ENCODE measurements at places on chromosomes 12 and 14.
A peak's percentile ranks its signal among the peaks of the same experiment; 100 is the strongest.

- no peak for DNase-seq
Measured at GRCh38 chr12:113478351-113479011, 6.8 kb upstream of the LHX5 start.

- DNase-seq, result no peak
Measured at GRCh38 chr14:41875116-41875515, 268.4 kb downstream of the LRFN5 start.

DNA sequence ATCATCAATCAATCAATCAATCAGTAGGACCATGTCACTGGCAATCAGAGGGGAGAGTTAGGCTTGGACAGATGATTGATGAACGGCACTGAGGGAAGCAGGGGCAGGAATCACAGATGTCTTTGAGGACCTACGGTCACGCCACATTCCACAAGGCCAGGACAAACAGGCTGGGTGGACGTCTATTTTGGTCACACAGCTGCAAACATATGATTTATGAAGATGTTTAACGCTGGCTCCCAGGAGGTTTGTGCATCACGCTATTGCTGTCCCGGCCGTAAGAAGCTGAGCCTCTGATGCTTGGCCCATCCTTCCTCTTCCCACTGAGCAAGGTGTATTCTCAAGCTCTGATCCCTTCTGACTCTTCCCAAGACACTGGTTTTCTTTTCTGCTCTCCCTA lies 160.8 kb downstream of the FOXN3 start:
- no peak for DNase-seq

- no peak for DNase-seq
Measured at GRCh38 chr12:64335886-64336466, 54.6 kb downstream of the C12orf56 start.

DNA sequence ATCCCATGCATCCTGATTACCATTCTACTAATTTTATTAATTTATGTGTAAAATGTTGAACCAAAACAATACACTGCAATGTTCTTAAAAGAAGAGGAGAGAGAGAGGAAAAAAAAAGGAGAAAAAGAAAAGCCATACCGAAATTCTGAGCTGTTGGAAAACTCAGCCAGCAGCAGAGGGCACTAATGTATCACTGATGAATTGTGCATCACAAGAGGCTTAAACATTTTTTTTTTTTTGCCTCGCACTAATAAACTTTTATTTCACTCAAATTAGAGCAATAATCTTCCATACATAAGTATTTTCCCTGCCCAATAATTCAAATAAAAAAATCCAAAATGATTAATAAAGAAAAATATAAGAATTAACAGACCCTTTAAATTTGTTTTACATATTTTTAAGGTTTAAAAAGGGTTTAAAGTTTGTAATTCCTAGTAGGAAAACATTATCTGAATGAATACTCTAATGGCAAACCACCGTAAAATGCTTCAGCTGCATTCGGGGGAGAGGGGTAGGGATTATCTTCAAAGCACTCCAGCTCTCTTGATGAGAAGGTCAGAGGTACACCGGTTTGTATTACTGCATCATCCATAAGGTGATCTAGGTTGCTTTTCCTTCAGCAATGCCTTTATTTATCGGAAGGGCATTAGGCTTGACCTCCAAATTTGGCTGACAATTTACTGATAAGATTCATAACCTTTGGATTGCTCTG lies 41.9 kb downstream of the ATP23 start:
- peak; percentile 39 for DNase-seq

DNA sequence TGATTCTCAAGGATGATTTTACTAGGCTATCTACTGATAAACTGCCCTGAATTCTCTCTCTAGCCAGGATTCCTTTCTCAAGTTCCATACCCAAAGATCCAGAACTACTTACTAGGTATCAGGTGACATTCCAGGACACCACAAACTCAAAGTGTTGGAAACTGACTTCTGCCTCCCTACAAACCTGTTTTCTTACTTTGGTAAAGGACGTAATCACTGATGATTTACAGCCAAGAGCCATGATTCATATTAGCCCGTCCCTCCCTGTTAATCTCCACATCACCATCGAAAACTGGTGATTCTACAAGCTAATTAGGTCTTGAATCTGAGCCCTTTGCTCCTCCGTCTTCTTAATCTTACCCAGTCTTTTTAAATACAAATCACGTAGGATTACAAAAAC lies 1.0 kb upstream of the ATG14 start:
- no peak for DNase-seq

DNA sequence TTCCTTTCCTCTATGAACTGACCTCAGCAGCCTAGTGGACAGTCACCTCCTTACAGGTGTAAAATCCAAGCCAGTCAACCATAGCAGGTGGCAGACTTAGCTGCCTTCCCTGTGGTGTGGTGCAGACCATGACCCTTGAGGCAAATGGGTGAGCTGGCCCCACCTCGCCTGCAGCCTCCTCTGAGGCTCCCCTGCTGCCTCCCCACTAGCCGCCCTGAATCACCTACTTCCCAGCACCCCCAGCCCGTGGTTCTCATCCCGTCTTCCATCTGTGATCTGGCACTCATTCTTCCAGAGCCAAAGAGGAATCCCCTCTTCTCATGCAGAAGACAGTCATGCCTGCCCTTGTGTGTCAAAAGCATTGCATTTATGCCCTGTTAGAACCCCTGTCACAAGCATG lies 34.4 kb upstream of the TSPAN9 start:
- DNase-seq, result no peak

GRCh38 chr12:92621833-92622232 lies 81.0 kb upstream of the PLEKHG7 start:
- no peak for DNase-seq

- no peak for DNase-seq
Measured at GRCh38 chr14:102796661-102797190, 19.5 kb downstream of the TRAF3 start.

DNA sequence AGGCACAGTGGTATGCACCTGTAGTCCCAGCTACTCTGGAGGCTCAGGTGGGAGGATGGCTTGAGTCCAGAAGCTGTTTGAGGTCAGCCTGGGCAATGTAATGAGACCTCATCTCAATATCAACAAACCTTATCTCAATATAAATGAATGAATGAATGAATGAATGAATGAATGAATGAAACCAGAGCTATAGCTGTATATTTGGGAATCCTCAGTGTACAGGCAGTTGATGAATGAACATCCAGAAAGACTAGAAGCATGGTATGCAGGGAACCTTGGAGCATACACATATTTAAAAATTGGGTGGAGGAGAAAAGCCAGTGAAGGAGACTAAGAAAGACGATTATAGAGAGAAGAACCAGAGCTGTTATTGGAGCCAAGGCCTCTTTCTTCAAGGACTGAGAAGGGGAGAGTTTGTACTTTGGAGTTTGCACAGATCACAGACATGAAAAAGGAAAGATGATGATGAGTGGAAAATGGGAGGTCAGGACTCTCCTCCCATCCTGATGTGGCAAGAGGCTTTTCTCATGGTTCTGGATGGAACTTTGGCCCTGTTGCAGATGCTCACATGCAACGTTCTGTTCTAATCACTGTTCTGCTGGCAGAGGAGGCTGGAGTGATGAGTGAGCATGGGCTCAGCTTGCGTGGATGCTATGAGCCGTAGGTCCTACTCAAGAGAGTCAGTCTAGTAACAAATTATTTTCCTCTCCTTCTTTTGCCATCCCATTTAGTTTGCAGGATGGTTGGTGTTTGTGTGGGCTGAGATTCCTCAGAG lies 114.4 kb downstream of the PRKCH start:
- DNase-seq, result no peak

- DNase-seq, result no peak
Measured at GRCh38 chr14:31937730-31938346, 139.3 kb upstream of the ARHGAP5 start.

- DNase-seq, result no peak
Measured at GRCh38 chr14:65439117-65439516, 26.6 kb downstream of the FUT8 start.

DNA sequence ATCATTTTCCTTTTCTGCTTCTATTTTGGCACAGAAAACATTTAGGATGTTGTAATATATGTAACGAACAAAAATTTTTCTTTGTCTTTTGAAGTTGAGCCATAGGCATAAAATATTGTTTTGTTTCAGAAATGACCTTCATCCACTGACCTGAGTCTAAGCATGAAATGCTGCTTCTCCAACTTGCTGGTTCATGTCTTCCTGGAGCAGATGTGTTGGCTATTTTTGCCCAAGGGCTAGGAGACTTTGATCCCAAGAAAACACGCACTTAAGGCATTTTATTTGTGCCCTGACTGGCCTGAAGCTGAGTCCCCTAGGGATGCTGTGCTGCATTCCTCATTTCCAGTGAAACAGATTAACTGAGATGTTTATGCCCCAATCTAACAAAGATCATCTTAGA lies 27.2 kb upstream of the ALG10B start:
- no peak for DNase-seq

- DNase-seq, result no peak
Measured at GRCh38 chr14:20409226-20409625, 4.1 kb downstream of the TEP1 start.

DNA sequence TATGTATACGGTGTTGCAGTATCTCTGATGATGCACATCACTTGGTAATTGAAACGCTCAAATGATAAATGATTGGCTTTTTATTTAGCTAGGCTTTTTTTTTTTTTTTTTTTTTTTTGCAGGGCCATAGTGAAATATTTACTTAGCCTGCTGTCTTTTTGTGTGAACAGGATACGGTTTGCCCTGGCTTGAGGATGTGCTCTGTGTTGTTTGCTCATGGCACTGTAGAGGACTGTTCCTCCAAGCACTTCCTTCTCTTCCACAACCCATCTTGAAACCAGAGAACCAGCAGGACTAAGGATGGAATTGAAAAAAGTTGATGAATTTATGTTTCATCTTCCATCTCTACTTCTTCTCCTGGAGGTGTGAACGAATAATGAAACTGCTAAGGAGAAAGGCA lies 15.5 kb upstream of the SSPN start:
- DNase-seq, result peak; percentile 39

DNA sequence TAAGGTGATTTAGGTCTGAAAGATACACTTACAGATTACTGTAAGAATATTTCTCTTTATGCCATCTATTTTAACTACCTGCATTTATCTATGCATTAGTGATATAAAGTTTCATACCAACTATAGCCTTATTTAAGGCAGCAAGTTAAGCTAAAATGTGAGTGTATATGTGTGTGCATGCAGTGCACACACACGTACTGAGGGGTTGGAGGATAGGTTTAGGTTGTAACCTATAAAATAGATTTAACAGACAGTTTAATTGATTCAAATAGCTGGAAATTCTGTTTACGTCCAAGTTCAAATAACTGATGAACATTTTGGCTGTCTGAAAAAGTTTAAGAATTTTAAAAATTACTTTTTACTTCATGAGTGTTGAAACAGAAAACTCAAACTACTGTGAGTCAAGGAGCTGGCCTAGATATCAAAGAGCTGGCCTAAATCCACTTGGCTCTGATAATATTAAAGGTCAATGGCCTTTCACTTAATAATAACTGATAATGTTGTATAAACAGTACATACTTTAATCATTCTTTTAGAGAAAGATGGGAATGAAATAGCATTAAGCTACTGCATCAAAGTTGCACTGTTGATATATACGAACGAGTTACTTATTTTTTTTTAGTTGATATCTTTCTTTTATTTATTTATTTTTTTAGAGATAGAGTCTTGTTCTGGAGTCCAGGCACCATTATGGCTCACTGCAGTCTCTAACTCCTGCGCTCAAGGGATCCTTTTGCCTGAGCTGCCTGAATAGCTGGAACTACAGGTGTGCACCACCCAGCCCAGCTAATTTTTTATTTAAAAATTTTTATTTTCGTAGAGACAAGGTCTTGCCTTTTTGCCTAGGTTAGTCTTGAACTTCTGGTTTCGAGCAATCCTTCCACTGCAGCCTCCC lies 13.8 kb upstream of the KCNJ8 start:
- no peak for DNase-seq

GRCh38 chr14:102210421-102211042 lies 70.8 kb downstream of the WDR20 start:
- DNase-seq, result no peak

- no peak for DNase-seq
Measured at GRCh38 chr12:49643135-49643534, 19.8 kb downstream of the PRPF40B start.

DNA sequence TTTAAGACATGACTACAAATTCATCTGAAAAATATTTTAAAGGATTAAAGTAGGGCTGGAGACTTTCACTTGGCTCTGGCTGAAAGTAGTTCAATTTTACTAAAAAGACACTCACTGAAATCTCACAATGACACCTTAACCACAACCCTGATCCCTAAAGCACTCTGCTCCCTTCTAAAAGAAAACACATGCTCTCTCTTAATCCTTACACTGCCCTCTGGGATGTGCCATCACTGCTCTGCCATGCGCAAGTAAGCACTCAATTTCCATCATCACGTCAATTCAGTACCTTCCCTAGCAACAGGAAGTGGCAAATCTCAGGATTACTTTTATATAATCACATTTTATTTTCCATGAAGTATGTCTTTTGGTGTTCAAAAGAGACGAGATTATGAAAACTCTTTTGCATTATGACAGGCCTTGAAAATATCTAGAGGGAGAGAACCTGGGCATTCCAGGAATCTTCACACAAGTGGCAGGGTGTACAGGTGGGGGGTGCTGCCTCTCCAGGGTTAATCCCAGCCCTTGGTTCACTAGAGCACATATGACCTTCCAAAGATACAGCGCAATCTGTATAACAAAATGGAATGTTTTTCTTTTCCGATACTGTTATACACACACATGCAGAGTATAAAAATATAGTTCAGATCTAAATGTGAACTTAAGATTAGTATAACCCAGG lies 7.3 kb downstream of the ATG14 start:
- no peak for DNase-seq

GRCh38 chr12:123026094-123026853 lies 45.8 kb downstream of the ARL6IP4 start:
- no peak for DNase-seq

GRCh38 chr12:105672121-105672975 lies 341.9 kb downstream of the C12orf75 start:
- no peak for DNase-seq

DNA sequence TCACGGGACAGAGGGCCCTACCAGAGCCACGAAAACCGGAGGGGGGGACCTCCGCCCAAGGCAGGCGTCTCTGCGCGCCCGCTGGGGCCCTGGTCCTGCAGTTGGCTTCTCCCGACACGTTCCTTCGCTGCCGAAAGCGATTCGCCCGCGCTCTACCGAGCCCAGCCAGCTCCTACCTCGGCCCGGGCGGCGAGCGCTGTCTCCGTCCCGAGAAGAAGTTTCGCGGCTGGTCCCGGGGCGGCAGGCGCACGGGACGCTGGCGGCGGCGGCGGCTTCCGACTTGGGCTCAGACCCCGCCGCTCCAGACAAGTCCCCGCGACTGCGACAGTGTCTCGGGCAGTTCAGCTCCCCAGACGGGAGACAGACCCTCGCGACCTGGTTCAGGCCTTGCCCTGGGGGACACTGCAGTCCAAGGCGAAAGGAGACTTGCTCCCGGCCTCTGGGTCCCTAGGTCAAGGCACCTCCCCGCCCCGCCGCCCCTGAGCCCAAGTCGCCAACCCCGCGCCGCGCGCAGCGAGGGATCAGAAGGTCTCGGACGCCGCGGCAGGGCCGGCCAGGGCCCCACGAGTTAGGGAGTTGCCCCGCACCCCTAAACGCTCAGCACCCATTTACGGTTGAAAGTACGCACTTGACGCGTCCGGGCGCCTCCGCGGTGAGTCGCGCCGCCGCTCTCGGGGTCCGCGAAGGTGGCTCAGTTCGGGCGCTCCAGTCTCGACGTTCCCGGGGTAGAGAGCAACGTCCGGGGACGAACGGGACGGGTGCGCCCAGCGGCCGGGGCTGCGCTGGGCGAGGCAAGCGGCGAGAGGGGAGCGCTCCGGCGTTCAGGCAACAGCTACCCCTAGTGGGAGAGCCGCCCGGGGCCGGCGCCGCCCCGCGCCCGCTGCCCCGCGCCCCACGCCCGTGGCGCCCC lies 1.4 kb upstream of the DIO3 start:
- DNase-seq, result no peak

- no peak for DNase-seq
Measured at GRCh38 chr14:54756656-54757392, 145.8 kb downstream of the GCH1 start.

All from NCI-H2029 (cell line).